ENCODE measurements at places on chromosomes 11 and 22.

GRCh38 chr22:37999236-37999635, 14.9 kb upstream of the SOX10 start:
- peak; percentile 52 for DNase-seq

GRCh38 chr11:646214-646613, 9.1 kb downstream of the DRD4 start:
- DNase-seq, result no peak

DNA sequence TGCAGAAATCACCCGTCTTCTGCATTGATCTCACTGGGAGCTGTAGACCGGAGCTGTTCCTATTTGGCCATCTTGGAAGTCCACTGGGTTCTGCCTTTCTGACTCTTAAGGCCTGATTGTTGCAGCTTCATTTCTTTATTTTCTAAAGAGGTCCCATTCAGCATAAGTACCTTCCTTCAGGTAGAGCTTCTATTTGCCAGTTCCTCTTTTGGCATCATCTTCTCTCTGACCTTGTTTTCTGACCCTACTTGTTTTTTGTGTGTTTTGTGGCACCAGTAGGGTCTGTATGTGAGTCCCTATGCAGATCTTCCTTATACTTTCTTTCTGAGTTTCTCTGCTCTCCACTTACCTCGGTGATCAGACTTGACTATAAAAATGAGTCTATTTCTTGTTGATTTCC, 77.5 kb upstream of the RRM1 start:
- DNase-seq, result no peak

- no peak for DNase-seq
Measured at GRCh38 chr11:3127706-3128355, 37.3 kb downstream of the OSBPL5 start.

DNA sequence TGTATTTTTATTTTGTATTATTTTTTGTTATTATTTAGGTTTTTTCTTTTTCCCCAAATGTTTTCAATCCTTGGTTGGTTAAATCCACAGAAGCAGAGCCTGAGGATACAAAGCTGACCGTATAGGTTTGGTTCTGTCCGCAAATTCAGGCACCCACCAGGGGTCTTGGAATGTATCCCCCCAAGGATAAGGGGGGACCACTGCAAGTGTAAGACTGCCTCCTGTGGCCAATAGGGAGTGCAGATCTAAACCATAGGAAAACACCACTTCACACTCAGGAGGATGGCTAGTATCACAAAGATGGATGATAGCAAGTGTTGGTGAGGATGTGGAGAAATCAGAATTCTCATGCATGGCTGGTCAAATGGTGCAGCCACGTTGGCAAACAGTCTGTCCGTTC, 20.0 kb downstream of the CPT1A start:
- DNase-seq, result no peak

DNA sequence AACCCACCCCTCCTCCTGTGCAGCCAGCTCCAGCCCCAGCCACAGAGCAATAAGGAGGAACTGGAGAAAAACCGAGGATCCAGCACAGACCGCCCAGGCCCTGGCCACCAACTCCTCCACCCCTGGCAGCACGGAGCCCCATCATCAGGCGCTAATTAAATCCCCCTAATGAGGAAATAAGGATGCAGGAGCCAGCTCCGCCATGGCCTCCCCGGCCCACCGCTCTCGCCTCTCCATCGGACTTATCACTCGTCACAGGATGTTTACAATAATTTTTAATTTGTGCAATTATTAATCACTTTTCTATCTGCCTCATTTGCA, 42.6 kb downstream of the BUD13 start:
- DNase-seq, result no peak

GRCh38 chr11:111063726-111064517, 181.6 kb upstream of the POU2AF2 start:
- no peak for DNase-seq

GRCh38 chr11:107998761-107999160, 9.9 kb upstream of the CUL5 start:
- DNase-seq, result no peak

DNA sequence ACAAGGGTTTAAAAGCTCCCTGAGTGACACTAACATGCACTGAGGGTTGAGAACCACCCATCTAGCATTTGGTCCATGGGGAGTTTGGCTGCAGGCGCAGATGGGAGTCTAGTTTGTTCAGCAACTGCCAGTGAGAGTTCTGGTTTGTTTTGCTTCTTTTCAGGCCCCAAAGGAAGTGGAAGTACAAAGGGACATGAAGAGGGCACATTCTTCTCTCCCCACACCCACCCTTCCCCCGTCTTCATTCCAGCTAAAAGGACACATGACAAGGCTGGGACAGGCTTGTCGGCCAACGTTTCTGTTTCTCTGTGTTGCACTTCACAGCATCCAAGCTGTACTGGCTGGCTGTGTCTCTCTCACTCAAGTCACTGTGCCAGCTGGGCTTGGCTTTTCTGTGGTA, 8.2 kb upstream of the ENDOD1 start:
- DNase-seq, result no peak

- no peak for DNase-seq
Measured at GRCh38 chr11:27367881-27368280, 4.9 kb upstream of the CCDC34 start.
